ENCODE measurements at places on chromosomes 11 and 22.

DNA sequence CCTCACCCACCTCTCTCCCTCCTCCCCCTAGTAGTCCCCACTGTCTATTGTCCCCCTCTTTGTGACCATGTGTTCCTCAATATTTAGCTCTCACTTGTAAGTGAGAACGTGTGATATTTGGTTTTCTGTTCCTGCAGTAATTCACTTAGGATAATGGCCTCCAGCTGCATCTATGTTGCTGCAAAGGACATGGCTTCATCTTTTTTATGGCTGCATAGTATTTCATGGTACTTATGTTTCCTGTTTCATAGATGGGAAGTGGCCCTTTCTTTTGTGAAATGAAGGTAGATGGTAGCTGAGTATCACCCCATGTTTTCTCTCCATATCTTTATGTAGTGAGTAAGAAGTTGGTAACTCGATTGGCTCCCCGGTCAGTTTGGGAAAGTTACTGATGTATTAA is 66.6 kb upstream of the CREB3L1 start:
- DNase-seq = no peak

GRCh38 chr11:72570893-72571661 is 103.1 kb downstream of the PDE2A start:
- no peak for DNase-seq

GRCh38 chr11:96397863-96398262 is 8.1 kb downstream of the JRKL start:
- DNase-seq = no peak

DNA sequence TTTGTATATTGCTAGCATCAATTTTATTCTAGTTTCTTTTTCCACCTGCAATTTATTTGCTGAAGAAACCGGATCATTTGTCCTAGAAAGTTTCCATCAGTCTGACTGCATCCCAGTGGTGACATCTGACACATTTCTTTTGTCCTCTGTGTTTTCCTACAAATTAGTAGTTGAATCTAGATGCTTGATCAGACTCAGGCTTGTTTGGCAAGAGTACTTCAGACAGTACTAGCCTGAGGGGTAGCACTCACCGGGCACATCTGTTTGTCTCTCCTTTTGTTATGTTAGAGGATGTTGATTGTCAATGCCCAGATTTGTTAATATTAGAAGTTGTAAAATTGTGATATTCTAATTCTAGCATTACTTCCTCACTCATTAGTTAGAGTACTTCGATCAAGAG is 204.8 kb downstream of the SWAP70 start:
- DNase-seq = no peak

- no peak for DNase-seq
These were observed 819 bp downstream of the JAML start for GRCh38 chr11:118223992-118224391.

DNA sequence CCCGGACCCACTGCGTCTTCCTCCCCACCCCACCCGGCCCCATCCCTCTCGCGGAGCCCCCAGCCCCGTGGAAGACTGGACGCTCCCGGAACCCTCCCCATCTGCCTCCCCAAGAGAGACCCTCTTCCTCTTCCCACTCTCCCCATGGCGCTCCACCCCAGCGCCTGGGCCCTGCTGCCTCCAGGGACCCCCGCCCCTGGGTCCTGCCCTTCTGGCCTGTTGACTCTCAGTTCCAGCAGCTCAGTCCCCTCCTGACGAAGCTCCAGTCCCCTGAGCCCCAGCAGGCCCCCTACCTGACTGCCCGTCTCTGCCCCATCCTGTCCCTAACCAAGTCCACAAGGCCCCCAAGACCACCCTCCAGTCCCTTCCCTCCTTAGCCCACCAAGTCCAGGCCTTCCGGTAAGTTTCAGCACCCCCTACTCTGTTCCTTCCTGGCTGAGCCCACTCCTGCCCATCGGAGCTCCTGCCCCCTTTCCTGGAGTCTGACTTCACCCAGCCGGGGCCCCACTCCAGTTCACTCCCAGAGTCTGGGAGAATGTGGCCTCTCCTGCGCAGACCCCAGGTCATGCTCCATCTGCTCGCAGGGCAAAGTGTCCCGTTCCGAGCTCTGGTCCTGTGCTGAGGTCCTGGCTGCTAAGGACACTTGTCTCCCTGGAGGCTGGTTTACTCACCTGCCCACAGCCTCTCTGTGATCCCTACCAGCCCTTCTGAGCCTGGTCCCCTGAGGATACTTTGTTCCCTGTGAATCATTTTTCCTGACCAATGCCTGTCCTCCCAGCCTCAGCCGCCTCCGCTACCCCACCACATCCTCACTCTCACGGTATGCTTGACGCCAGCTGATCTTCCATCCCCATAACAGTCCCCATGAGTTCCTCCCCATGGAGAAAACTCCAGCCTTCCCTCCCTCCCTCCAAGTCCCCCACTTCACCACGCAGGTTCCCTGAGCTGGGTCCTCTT is 722 bp downstream of the IFITM10 start:
- DNase-seq = no peak
